ENCODE measurements at places on chromosomes 1 and 21.

DNA sequence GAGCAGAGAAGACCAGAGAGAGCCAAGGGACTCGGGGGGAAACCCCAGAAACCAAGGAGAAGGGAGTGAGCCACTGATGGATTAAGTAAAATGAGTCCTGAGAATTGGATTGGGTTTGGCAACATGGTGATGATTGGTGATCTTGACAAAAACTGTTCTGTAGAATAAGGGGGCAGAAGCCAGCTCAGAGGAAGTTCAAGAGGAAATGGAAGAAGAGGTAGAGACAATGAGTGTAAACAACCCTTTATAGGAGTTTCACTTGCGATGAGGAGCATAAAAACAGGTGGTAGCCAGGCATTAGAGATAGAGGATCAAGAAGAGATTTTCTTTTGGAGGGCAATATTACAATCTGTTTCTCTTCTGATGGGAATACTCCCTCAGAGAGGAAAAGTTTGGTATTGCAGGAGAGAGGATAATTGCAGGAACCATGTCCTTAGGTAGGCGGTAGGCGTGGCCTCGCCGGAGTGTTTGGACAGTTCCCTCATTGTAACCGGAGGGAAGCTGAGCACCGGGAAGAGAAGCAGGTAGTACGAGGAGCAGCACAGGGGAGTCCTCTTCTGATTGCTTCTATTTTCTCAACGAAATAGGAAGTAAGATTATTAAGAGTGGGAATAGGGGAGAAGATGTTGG lies 68.4 kb upstream of the TENT5C start:
- no peak for DNase-seq

- no peak for DNase-seq
Measured at GRCh38 chr1:192545896-192546521, 29.6 kb upstream of the RGS1 start.

DNA sequence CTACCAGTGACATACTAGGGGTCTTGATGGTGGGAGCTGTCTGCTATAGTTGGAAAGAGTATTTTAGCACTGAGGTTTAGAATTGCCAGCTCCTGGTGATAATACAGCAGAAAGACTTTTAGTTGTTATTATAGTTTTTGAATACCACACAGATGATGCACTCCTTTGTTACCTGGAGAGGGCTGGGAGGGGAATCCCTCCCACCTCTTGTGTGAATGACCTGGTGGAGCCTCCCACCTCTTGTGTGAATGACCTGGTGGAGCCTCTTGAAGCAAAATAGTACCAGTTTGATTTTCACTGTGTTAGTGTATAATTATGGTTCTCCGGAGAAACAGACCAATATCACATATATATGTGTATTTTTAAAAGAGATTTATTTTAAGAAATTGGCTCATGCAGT lies 3.3 kb downstream of the DISP1 start:
- no peak for DNase-seq

- no peak for DNase-seq
Measured at GRCh38 chr21:34642211-34643075, 26.4 kb upstream of the CLIC6 start.

- no peak for DNase-seq
Measured at GRCh38 chr1:64934115-64934877, 32.1 kb downstream of the JAK1 start.

DNA sequence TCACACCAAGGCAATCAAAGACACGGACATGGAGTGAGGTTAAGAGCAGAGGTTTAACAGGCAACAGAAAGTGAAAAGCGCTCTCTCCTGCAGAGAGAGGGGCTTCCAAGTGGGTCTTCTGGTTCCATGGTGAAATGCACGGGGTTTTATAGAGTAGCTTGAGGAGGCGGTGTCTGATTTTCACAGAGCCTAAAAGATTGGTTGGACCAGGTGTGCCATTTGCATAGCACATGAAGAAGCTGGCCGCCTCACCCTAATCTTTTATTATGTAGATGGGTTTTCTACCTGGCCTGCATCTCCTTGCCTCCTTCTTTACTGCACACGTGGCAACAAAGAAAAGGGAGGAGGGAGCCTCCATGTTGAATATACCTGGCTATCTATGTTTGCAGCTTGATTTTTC lies 197.3 kb downstream of the RYR2 start:
- no peak for DNase-seq

- no peak for DNase-seq
Measured at GRCh38 chr1:78340006-78340405, 150.8 kb upstream of the PTGFR start.

GRCh38 chr1:112737573-112737972 lies 22.4 kb upstream of the PPM1J start:
- no peak for DNase-seq

GRCh38 chr21:29237110-29238052 lies 61.3 kb upstream of the BACH1 start:
- no peak for DNase-seq

GRCh38 chr1:234980291-234980644 lies 148.4 kb downstream of the TOMM20 start:
- DNase-seq = no peak

- DNase-seq = no peak
Measured at GRCh38 chr1:153444078-153444477, 16.4 kb downstream of the S100A7 start.

DNA sequence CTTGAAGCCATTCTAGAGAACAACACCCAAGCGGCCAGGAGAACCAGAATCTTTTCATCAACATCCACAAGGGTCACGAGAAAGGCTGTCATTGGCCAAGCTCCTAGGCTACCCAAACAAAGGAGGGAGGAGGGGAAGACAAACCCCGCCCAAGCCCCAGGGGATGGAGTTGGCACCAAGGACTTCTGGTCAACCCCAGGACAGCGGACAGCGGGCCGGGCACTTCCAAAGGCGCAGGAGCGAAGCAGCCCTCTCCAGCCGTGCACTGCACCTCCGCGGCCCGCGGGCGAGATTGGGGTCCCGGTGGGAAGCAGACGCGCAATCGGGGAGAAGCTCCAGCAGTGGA lies at the start of gene CLIC6:
CLIC6 (plus strand) TSS at position 192 of the 346 bp plus-strand sequence. CDS start 395 bp downstream, outside the sequence.
- no peak for DNase-seq

DNA sequence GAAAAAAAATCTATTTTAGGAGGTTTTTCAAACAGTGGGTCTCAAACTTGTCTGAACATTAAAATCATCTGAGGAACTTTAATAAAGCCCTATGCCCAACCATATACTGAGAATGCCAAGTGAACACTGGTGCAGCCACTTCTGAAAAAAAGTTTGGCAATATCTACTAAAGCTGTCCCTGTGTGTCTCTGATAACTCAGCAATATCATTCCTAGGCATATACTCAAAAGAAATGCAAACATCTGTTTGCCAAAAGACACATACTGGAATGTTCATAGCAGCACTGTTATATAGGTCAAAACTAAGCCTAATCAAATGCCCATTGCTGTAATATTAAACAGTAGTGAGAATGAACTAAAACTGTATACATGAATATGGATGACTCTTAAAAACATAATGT lies 74.2 kb upstream of the RGS4 start:
- no peak for DNase-seq

DNA sequence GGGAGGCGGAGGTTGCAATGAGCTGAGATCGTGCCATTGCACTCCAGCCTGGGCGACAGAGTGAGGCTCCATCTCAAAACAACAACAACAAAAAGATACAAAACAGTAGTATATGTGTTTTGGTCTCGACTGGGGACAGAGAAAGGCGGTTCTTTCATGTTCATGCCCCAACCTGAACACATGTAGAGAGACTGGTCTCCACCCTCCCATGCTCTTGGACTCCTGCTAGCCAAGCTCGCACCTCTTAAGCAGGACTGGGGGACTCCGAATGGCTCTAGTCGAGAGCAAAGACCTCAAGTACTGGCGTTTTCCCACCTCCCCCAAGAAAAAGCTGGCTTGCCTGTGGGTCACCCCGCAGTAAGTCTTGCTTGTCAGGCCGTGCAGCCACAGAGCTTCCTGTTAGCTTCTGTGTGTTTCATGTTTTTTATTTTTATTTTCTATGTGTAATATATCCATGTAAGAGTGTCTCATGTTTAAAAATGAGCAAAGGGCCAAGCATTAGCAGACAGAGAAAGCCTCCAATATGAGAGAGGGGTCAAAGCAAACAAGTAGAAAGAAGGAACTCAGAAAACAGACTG lies 91.6 kb downstream of the SCCPDH start:
- DNase-seq = no peak

Measured in D341Med (cell line).